GM23248 (cell line): ENCODE measurements at places on chromosomes 5 and 9.

- DNase-seq, result no peak
Observed at GRCh38 chr5:170740551-170741205, 42.8 kb upstream of the GABRP start.

DNA sequence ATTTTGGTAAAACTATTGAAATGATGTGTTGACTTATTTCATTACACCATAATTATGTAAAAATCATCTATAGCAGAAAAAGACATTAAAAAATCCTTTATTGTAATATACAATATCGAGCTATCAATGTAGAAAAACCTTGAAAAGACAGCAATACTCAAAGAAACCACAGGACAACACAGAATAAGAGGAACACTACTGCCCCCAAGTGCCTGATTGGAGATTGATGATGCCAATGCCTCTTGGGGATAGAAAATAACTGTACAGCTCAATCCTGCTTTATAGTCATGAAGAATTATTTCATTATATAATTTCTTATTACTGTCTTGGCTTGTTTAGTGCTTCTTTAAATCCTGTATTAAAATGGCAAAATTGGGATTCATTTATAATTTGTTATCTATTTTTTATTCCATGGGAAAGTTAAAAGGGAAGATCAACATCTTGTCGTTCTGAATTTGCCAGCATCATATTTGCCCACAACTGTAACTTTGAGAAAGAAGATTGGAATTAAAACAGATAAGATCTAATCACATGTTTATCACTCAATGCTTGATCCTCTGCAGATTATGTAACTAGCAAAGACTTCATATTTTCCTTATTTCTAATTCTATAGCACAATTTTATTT lies 337.5 kb downstream of the CDH9 start:
- peak; percentile 28 for DNase-seq

- DNase-seq, result peak; percentile 47
Observed at GRCh38 chr5:118558871-118559270, 429.5 kb downstream of the DTWD2 start.

DNA sequence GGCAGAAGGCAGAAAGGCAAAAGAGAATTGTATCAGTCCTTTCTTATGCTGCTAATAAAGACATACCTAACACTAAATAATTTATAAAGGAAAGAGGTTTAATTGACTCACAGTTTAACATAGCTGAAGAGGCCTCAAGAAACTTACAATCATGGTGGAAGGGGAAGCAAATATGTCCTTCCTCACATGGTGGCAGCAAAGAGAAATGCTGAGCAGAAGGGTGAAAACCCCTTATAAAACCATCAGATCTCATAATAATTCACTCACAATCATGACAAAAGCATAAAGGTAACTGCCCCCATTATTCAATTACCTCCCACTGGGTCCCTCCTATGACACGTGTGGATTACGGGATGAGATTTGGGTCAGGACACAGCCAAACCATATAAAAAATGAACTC lies 312.5 kb upstream of the PTGER4 start:
- no peak for DNase-seq

GRCh38 chr9:137396227-137396626 lies 26.7 kb downstream of the EXD3 start:
- peak; percentile 63 for DNase-seq

GRCh38 chr5:135944967-135945560 lies 9.7 kb downstream of the LECT2 start:
- DNase-seq, result peak; percentile 88

GRCh38 chr5:128225245-128226030 lies 141.9 kb downstream of the SLC12A2 start:
- no peak for DNase-seq

- no peak for DNase-seq
Observed at GRCh38 chr9:69197687-69198086, 23.6 kb downstream of the TJP2 start.

- DNase-seq, result peak; percentile 55
Observed at GRCh38 chr9:129489838-129490582, 130.9 kb downstream of the C9orf50 start.

DNA sequence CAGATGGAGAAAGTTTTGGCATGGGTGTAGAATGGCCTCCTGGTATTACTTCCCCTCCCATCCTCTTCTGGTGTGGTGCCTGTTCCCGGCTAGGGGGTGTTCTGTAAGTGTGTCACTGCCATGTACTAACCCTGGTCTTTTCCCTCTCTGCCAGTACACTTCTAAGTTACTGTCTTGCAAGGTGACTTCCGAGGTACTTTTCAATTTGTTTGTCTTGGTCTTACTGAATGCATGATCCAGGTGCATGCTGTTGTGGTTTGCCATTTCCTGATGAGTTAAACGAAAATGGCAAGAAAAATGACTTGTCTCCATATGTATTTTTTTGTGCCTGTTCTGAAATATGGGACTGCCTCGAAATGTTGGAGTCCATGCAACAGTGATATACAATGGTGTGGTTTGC lies 46.0 kb downstream of the C9orf152 start:
- DNase-seq, result no peak

DNA sequence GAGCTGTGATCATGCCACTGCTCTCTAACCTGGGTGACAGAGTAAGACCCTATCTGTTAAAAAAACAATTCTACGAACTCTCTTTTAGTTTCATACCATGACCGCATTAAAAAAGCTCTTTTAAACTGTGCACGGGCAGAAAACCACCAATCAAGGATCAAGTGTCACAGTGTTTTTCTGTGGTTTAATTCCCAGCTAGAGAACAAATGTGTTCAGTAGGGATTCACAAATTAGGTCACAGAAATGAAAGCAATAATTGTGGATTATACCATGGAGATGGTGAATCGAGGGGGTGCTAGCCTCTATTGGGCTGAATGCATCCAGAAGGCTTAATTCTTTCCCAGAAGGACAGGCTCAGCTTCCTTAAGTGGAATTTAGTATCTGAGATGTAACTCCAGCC lies 79.1 kb downstream of the ATG10 start:
- no peak for DNase-seq

DNA sequence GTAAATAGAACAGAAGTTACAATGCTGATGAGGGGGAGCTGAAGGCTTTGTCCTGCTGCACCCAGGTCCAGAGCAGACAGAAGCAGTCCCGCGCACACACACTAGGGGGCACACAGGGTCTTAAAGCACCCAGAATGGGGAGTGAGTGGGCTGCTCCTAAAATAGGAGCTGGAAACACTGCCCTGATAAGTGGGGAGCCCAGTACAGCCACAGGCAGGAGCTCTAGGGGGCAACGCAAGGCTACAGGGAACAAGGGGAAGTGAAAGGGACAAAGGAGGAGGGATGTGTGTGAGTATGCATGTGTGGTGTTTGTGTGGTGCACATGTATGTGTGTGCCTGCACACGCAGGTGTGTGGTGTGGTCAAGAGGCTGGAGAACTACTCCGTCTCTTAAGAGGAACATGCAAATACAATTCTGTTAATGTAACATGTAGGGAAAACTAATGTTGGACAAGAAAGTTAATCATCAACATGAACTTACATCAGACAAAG lies 191.5 kb downstream of the ROR2 start:
- peak; percentile 69 for DNase-seq

DNA sequence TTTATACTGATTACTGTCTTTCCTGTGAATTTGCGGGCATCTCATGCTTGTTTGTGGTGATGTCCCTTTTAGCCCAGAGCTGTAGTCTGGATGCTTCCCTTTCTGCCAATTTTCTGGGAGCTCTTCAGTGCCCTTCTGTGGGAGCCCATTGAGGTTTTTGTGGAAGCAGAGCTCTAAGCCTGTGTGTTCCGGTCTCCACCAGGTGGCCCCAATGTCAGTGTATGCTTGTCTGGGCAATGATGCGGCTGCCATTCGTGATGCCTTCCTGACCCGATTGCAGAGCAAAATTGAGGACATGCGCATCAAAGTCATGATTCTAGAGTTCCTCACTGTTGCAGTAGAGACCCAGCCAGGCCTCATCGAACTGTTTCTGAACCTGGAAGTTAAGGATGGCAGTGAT lies 35.1 kb downstream of the SH3GLB2 start:
- peak; percentile 22 for DNase-seq
